Naive thymus-derived CD4-positive, alpha-beta T cell (primary cell): ENCODE measurements at places on chromosomes 4 and X. TPM values are rescaled to one million over a fixed set of nuclear protein-coding genes. Genes with fewer than 3 reads are reported as not detected.
A peak's percentile ranks its signal among the peaks of the same experiment; 100 is the strongest.

The ZAR1 gene
- not detected for total RNA-seq

The BEX3 gene
- total RNA-seq: 75.5 TPM

The UGT2B15 gene
- not detected for total RNA-seq

The OTUD6A gene
- not detected for total RNA-seq

The NWD2 gene
- total RNA-seq: not detected in 2 replicates

The CXCL3 gene
- total RNA-seq: not detected

The SOWAHD gene
- 2.8 TPM for total RNA-seq

The MRFAP1L1 gene
- 24.8 TPM for total RNA-seq

The DRD5 gene
- not detected for total RNA-seq

The CT45A1 gene
- not detected in 2 replicates for total RNA-seq

DNA sequence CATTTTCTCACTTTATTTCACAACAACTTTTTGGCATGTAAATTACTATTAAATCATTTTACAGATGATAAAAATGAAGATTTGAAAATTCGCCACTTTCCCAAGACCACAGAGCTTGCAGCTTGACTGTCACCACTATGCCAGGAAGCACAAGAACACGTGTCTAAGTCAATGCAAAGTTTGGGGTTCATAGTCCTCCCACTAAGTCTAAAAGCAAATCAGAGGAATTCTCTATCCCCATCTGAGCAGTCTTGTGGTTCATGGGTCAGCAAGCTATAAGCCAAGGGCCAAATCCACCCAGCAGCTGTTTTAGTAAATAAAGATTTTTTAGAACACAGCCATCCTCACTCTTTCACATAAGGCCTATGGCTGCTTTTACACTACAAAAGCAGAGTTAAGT lies 833.3 kb upstream of the INTU start:
- no peak for DNase-seq

- DNase-seq: no peak
Measured at GRCh38 chrX:71147496-71148277, 3.0 kb downstream of the NLGN3 start.

DNA sequence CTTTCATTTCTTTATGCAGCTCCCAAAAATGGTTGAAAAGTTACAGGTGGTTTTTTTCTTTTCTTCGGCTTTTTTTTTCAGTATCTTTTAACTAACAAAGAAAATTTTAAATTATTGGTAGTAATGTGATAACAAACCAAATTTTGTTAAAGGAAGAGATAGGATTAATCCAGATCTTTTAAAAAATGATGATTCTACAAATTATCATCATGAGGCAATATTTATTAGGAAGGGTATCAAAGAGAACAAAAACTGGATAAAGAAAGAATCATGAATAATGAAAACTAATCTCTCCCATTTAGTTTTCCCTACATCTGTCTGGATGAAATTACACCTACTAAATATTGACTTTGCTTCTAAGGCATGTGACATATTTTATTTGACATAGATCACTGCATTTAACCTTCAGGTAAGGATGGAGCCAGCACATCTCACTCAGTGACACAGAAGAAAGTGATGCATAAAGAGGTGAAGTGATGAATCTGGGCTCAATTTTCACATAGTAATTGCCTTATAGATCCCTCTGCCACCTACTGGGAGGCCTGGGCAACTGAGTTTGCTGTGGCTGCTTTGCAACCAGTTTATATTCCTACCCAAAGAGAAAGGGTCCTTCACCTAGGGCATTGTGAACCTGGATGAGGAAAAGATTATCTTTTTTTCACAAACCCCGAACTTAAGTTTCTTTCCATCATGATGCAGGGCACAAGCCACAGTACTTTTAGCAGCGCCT lies 155.6 kb downstream of the HNRNPD start:
- peak; percentile 14 for DNase-seq

DNA sequence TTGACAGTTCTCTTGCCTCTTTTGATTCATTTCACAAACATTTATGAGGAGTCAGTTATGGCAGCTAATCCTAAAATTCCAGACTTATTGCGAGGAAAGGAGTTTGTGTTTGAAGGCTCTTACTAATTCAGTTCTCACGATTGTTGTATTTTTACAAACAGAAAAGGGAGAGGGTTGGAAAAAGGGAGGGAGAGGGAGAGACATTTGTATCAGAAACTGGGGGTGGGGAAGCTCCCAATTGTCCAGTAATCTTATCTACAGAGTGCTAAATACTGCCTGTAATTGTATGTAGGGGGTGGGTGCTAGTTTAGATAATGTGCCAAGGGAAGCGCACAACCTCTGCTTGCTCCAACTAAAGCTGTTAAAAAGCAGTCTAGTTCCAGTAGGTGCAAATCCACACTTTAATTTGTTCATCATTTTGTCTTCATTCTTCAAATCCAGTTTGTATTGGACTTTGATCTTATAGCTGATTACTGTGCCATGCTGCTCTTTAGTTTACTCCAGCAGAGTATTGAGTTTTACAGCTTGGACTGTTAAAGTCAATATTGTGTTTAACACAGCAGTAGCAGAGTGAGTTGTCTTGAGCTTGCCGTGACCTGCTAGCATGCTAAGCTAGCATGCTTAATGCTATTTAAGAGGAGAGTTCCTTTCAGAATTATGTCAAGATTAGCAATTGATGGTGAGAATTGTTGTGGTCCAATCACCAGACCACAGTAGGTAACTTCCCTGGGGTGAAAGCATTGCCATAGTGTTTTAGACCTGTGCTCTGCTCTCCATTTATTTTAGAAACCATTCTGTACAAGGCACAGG lies 13.9 kb downstream of the FNIP2 start:
- DNase-seq: no peak

DNA sequence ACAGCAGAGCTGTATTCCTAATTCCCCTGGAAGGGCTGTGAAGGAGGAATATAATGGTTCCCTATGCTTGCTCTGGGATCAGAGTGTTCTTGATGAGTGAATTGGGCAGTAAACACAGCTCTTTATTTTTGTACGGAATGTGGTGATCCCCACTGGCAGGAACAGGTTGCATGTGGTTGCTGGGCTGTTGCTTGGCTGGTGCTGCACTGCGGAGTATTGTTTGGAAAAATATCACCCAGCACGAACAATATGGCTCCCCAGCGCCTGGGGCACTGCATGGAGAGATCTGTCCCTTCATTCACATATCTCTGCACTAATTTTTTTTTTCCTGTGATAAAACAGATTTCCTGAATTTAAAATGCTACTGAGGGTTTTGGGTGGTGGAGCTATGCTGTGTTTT lies 119.7 kb downstream of the MGST2 start:
- no peak for DNase-seq

GRCh38 chr4:31114816-31115215 lies 394.6 kb downstream of the PCDH7 start:
- no peak for DNase-seq

DNA sequence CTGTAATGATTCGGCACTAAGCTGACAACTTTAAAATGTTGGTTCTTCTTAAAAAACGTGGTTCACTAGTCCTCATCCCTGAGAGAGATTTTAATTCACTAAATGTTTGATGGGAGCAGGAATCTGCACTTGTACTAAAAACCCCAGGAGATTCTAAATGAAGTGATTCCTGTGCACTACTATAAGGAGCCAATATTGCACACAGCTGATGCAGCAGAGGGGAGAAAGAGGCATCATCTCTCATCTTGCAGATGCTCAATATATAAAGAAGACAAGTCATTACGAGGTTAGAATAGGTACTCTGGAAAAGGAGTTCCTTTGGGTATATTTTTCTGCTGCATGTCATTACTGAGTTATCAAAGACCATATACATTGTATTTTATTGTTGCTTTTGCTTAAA lies 207.6 kb upstream of the RASGEF1B start:
- DNase-seq: no peak

- no peak for DNase-seq
Measured at GRCh38 chrX:57905141-57905540, 5.1 kb downstream of the ZXDA start.

DNA sequence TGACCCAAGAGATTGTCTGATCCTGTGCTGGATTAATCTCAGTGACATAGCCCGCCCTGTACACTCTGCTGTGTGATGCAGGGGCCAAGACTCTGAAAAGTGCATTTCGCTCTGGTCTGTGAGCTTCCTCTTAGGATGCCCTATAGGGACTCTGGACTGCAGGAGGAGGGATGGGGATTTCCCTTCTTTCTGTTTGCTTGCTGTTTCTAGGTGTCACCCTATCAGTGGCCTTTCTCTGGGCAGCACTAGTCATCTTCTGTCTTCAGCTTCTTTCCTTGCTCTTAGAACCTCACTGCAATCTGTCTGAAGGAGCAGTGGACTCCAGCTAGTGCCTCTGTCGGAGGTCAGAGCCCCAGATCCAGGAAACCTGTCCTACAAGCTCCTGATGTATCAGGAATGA lies 34.5 kb upstream of the SCRG1 start:
- no peak for DNase-seq

DNA sequence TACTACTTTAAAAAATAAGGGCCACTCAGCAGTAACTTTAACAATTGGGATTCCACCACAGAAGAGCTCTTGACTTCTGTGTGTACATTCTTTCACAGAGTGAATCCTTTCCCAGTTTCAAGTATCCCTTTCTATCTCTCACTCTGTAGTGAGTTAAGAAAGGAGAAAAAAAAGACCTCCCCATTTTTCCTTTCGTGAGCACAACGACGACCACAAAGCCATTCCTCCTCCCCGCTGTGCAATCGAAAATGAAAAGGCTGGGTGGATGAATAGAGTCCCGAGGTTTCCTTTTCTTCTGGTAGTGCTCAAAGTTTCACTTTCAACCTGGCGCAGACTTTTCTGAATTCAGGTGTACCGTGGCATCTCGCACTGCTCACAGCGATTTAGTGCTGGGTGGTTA lies 58.0 kb downstream of the TAB3 start:
- peak; percentile 34 for DNase-seq

- DNase-seq: no peak
Measured at GRCh38 chr4:13891544-13891939, 264.0 kb upstream of the BOD1L1 start.

DNA sequence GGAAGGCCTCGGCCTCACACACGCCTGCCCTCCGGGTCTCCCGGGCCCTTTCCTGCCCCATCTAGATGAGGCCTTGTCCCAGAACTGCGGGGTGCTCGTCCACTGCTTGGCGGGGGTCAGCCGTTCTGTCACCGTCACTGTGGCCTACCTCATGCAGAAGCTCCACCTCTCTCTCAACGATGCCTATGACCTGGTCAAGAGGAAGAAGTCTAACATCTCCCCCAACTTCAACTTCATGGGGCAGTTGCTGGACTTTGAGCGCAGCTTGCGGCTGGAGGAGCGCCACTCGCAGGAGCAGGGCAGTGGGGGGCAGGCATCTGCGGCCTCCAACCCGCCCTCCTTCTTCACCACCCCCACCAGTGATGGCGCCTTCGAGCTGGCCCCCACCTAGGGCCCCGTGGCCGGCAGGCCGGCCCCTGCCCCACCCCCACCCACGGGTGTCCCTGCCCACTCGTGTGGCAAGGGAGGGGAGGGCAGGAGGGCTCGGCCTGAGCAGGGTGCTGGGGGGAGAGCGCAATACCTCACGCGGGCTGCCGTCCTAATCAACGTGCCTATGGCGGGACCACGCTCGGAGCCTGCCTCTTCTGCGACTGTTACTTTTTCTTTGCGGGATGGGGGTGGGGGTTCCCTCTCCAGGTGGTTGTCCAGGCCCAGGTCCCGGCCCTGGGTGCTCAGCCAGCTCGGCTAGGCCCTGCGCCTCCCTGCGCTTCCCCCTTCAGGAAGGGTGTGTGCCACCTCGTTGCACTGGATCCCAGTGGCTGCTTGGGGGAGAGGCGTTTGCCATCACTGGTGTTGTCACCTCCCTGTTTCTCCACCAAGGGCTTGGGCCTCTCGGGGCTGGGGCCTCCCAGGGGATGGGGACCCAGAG lies 3.1 kb downstream of the DUSP9 start:
- DNase-seq: no peak

DNA sequence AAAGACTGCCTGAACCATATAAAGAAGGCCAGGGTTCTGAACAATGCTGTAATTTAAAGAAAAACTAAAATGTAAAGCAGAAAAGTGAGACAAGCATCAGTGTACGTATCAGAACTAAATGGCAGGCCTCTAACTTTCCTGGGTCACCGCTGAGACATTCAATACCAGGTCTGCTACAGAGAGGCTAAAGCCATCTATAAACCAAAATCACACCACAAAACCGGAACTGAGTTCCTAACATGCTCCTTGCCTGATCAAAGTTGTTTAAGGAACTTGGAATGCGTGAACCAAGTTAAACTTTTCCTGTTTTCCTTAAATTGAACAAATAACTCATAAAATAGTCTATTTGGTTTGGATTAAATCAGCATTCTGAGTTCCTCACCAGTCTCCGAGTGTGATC lies 55.3 kb upstream of the TECRL start:
- DNase-seq: no peak

DNA sequence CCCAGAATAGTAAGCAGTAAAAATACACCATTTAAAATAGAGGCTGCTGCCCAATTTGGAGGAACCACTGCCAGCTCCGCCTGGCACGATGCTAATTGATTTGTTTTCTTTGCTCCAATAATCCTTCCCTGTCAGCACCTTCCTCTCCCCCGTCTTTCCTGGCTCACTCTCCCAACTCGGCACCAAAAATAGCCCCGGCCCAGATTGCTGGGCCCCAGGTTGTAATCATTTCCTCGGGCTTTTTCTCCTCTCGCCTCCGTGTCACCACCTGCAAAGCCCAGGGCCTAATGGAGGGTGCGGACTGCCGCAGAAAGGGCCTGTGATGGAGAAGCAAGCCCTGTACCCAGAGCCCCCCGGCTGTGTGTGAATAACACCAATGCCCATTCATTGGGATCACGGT lies 197.6 kb upstream of the PSAPL1 start:
- no peak for DNase-seq

DNA sequence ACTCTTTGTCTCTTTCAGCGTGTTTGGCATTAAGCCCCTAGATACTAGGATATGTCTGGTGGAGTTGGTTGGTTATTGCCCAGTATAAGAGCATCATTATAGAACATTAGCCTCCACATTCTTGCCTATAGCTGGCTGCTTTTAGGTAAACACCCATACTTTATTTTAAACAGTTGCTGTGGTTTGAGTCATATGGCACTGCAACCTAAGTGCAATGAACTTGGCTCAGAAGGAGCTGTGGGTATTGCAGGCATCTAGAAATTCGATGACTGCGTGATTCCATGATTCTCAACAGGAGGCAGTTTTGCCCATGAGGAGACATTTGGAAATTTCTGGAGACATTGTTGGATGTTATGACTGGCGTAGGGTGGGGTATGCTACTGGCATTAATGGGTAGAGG lies 49.5 kb downstream of the DCLK2 start:
- no peak for DNase-seq
